ENCODE measurements at places on chromosomes 4 and X.

DNA sequence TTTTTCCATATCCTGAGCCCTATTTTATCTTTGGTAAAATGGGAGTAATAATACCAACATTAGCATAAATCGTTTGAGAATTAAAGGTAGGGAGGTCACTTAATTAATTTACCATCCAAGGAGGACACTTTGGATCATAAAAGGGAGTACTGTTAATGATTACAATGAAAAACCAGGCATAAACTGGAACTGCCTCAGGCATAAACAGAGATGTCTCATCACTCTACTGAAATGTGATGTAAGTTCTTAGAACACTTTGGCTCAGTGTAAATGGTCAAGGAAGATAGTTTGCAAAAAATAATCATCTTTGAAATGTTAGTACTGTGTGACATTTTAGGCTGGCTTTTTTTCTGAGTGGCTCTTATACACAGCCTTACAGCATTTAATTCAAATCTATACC, 268.7 kb downstream of the SLC39A8 start:
- DNase-seq, result no peak

- DNase-seq, result no peak
Observed at GRCh38 chrX:28946846-28947245, 359.6 kb downstream of the IL1RAPL1 start.

DNA sequence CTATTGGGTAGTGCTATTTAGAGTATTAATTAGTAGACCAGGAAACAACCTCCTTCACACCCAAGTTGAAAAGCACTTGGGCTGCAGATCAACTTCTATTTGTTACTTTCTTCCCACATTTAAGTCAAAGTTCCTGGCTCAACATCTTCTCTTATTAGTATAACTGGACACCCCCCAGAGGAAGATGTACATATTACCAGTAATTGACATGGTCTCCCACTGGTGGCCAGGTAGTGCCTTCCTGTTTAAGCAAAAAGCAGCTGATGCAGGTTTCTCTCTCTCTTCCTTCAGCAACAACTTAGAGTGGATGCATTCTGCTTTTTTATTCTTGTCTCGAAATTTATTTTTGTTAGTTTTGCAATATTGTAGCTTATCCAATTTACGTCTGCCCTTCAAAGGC, 438.1 kb downstream of the GBA3 start:
- no peak for DNase-seq

DNA sequence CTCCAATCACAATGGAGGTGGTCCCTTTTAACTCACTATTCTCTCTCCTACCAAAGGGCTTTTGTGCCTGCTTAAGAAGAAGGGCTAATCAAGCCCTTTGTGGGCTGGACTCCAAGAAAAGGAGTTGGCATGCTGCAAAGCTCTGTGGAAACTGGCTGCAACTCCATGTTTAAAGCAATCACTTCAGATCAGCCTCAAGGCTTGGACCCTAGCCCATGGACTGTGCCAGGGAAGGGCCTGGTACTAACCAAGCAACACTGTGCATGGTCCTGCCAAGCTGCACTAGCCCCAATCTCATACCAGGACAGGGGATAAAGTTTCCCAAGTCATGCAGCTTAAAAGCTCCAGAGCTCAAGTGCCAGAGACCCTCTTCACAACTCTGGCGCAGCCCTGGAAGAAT, 86.7 kb downstream of the ATP8A1 start:
- DNase-seq, result no peak

GRCh38 chrX:110420771-110421499, 62.3 kb downstream of the RTL9 start:
- no peak for DNase-seq

GRCh38 chr4:5843573-5844530, 49.0 kb downstream of the CRMP1 start:
- DNase-seq, result no peak

GRCh38 chr4:76067652-76068286, 6.7 kb upstream of the ART3 start:
- peak; percentile 71 for DNase-seq

DNA sequence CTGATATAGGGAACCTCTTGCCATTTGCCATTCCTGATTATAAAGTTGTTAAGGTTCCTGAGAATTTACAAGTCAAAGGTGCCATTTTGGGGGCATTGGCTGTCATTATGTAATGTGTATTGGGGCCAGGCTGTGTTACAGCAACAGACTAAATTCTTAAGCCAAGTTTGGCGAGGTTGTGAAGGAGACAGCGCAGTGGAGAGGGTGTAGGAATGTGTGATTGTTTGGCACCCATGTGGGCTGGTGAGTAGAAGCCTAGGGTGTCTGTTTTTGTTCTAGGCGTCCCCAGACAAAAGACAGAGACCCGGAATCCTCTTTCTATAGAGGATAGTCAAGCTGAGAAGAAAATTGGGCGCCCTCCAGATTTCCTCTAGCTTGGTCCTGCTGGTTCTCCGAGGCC, 2535.3 kb downstream of the PCDH7 start:
- DNase-seq, result no peak

DNA sequence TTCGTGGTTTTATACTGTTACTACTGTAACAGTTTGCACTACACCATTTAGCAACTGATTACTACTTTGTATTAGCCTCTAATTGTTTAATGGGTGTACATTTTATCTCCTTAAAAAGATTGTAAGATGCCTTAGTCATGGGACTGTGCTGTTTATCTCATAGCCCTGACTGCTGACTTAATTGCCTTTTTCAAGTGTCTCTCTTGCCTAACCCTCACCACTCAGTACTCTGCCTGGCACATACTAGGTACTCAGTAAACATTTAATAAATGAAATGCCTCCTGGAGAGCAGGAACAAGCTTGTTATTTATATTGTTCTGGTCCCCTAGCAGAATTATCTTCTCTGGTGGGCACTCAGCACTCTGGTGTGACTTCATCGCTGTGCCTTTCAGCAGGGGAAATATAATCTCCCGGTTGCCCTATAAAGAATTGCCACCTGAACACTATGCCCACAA, 1.7 kb upstream of the STIM2 start:
- DNase-seq, result no peak

GRCh38 chr4:72875545-72875944, 194.0 kb downstream of the COX18 start:
- no peak for DNase-seq

GRCh38 chr4:137312257-137312656, 220.0 kb downstream of the PCDH18 start:
- DNase-seq, result no peak

DNA sequence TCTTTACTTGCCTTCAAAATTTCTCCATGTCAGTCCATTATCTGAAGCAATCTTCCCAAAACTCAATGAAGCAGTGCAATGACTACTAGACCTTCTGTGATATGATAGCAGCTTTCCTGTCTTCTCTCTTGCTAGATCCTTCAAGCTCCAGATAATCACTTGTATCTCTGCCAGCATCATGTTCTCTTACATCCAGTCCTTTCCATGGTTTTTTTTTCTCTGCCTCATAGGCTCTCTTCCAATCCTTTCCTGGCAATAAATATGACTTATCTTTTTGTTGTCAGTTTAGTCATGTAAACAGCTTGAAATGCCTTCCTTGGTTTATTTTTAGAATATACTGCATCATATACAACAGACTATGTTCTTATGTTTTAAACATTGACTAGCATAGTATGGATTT, 193.5 kb downstream of the CFAP299 start:
- DNase-seq, result no peak

- DNase-seq, result peak; percentile 25
Observed at GRCh38 chr4:164997324-164997723, 19.9 kb upstream of the TRIM61 start.

DNA sequence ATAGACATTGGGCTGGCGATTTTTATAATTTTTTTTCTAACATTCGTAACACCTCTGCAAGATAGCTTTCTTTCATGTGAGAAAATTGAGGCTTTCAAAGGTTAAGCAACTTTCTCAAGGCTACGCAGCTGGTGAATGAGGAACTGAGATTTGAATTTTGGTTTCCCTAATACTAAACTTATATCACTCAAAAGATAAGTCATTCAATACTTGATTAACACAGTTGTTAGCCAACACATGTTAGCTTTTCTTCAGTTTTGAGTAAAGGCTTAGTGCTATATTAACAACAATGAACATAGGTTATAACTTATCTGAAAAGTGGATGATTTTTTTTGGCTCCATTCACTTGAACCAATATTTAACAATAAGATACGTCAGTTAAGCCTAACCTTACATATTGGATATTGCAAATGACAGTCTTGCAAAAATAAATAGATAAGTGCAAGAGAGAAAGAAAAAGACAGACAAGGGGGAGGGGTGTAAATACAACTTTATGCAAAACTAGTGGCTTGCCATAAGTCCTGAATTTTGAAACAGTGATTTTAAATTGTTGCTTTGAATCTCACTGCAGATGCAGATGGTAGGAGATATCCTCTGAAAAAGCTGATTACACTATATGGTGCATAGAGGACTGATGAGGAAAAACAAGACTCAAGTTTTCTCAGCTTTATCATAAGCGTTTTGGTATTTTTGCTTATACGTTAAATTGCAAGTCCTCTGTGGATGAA, 11.1 kb upstream of the GPM6A start:
- no peak for DNase-seq

GRCh38 chr4:67659065-67659464, 41.9 kb downstream of the UBA6 start:
- no peak for DNase-seq

DNA sequence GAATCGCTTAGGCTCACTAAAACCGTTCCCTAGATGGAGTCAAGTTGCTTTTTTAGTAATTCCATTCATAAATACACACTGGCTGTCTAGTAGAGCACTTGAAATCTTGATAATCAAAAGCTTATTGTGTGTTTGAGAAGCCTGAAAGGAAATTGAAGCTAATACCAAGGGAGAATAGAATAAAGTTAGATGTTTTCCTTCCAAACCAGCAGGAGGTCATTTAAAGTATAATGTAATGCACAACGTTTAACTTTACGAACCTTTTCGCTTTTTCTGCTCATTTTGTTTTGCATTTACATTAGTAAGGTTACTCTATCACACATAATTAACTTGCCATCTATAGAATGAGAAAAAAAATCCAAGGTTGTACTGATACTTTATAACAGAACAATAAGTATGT, 440.9 kb downstream of the NKX6-1 start:
- no peak for DNase-seq

- DNase-seq, result no peak
Observed at GRCh38 chr4:24564488-24564887, 19.9 kb downstream of the DHX15 start.

DNA sequence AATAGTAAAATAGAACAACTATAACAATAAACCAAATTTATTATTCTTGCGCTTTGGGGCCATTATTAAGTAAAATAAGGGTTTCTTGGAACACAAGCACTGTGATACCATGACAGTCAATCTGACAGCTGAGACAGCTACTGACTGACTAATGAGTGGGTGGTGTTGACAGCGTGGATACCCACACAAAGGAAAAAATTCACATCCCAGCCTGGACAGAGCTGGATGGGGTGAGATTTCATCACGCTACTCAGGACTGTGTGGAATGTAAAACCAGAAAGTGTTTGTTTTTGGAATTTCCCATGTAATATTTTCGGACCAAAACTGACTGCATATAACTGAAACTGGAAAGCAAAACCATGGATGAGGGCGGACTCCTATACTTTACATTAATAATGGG, 48.8 kb downstream of the IGFBP7 start:
- DNase-seq, result no peak

DNA sequence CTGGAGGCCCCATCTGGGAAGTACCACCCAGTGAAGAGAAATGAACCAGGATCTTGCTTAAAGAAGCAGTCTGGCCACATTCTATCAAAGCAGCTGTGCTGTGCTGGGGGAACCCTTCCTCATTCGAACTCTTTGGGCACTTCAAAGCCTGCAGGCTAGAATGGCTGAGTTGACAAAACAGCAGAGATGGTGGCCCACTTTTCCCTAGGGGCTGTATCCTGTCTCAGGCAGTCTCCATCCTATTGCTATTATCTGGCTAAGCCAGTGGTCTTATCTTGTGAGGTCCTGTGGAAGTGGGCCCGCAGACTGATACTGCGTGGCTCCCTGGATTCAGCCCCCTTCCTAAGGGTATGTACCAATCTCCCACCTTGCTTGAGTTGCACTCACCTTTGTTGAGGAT, 114.3 kb downstream of the VSIG4 start:
- no peak for DNase-seq

DNA sequence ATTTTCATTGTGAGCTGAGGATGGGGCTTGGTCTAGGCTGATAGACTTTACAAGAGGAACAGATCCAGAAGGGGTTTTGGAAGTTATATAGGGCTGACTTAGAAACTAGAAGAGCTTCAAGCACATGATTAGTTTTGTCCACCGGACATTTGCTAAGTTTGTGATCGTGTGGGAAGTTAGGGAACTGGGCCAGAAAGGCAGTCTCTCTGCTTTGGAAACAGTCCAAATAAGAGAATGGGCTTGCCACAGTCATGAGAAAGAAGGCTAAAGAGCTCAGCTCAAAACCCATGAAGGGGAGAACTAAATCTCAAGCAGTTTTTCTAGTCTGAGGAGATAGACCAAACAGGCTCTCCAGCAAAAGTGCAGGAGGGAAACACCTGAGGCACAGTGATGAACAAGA, 67.8 kb downstream of the ZNF674 start:
- DNase-seq, result no peak

DNA sequence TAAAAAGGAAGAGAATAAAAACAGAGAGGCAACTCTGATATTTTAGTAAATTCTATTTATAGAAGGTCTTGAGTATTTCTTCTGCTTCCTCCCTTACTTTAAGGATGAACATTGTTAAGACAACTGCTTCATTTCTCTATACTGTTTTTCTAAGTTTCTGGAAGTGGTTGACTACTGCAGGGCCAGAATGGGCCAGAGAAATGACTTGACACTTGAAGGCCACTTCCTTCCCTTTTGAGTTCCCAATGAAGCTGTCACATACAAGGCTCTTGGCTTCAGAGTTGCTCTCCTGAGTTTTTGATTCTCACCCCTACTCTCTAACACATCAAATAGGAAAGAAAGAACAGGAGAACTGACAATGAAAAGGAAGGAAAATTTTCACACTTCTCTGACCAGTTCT, 37.6 kb downstream of the PKD2 start:
- DNase-seq, result no peak

- no peak for DNase-seq
Observed at GRCh38 chr4:38242822-38243387, 282.7 kb downstream of the PTTG2 start.

DNA sequence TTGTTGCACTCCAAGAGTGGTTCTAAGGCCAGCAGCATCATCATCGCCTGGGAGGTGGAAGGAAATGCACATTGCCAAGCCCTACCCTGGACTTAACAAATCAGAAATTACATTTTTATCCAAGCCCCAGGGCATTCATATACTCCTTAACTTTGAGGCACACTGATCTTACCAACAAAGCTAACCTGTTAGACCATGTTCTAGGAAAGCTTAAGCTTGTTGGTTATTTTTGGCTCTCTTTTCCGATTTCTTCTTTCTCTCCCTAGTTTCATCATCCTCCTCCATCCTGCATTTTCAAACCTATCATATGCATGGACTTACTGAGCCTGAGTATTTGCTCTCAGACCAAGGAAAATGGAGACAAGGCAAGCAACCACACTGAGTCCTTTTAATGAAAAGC, 133.4 kb downstream of the OPHN1 start:
- no peak for DNase-seq

GRCh38 chr4:88308587-88308986, 24.2 kb upstream of the PPM1K start:
- no peak for DNase-seq

DNA sequence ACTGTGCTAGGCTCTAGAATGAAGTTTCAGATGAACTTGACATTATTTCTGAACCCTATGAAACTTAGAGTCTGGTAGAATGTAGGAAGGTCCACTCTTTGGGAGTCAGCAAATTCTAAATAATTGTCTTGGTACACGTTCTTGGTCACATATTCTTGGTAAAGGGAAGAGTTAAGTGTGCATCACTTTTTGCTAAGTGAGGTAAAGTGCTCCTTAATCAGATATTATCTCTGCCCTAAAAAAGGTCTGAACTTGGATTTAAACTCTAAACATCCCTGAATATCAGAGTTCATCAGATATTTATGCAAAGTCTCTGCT, 7.2 kb downstream of the OCIAD2 start:
- DNase-seq, result no peak

Measured in WERI-Rb-1 (cell line).